ENCODE measurements at places on chromosomes 5 and 9. TPM values are rescaled to one million over a fixed set of nuclear protein-coding genes. Genes with fewer than 3 reads are reported as not detected.

The TRIM14 gene
- 7.8 TPM for polyA plus RNA-seq

The PLPPR1 gene
- polyA plus RNA-seq: not detected

DNA sequence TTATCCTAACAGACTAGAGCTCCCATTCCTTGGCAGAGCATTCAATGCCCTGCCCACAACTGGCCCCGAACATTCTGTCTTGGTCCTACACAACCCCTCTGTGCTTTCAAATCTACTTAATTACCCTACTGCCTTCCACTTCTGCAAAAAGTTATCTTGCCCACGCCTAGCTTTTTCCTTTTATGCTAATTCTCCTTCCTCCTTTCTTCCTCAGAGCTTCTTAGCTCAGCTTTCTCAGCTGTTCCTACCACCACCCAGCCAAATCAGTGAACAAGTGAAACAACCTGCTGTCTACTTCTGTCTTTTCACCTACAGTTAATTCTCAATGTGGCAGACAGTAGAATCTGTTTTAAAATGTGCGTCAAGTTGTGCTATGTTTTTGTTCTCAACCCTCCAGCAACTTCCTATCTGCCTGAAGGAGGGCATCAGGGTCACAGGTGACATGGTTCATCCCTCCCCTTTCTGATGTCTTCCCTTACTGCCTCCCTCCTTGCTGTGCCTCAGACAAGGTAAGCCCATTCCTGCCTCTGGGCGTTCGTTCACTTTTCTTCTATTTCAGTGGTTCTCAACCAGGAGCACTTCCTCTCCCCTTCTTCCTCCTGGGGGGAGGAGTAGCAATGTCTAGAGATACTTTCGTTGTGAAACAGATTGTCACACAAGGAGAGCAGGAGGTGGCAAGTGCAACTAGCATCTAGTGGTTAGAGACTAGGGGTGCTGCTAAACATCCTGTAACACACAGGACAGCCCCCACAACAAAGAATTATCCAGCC is 1.3 kb upstream of the REEP5 start:
- peaks cover 11% of the 10 kb centered on the region for H3K4me1 ChIP-seq
- no peak overlapping the region for H3K27ac ChIP-seq

DNA sequence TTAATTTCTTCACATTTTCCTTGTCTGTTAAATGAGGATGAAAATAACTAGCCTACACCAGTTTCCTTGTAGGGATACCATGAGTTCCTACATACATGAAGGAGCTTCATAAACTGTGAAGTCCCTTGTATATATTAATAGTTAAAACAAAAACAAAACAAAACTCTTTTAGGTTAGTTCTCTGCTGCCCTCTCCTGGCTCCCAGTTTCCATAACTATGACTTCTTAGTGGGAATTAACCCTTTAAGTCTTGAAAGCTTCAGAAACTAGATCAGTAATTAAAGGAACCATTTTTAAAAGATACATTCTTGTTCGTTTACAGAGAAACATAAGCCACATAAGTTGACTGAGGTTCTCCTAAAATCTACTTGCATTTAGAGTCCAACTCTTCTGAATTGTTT is 500.0 kb upstream of the C9orf72 start:
- peak; percentile 72 for DNase-seq
- H3K4me1 ChIP-seq: no peaks in the 10 kb centered on the region
- no peaks in the 10 kb centered on the region for H3K36me3 ChIP-seq
- no peak overlapping the region for H3K4me3 ChIP-seq
- H3K27ac ChIP-seq: no peak overlapping the region

GRCh38 chr5:80319702-80320101 is at the start of gene SPZ1:
Gene SPZ1, plus strand, starts transcription at chr5:80320002. Its CDS starts 214 bp downstream, at chr5:80320216.
- DNase-seq: no peak
- H3K4me3 ChIP-seq: no peak within 1 kb of the TSS
- no peaks in the 10 kb centered on the region for H3K4me1 ChIP-seq
- H3K36me3 ChIP-seq: no peaks in the 10 kb centered on the region

GRCh38 chr9:15509931-15510788 is 610 bp downstream of the PSIP1 start:
- no peaks in the 10 kb centered on the region for H3K27me3 ChIP-seq
- peak overlapping the region; percentile 92 for H3K4me3 ChIP-seq
- peaks cover 13% of the 10 kb centered on the region for H3K36me3 ChIP-seq
- peak; percentile 63 for DNase-seq
- H3K4me1 ChIP-seq: peaks cover 12% of the 10 kb centered on the region

DNA sequence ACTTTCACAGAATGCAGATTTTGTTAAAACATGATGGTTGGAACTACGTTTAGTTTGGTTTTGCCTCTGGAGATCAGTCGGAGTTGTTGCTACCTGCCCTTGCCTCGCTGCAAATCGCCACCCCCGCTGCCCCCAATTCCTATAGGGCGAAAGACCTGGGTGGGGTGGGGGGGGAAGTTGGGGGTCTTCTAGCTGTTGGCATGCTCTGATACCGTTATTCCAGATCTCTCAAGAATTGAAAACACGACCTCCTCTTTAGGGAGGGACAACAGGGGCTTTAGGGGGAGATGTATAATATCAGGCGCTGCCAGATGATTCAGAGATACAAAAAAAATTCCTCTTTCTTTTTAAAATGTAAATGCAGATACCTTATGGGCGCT is 36.4 kb upstream of the NFIB start:
- H3K36me3 ChIP-seq: no peaks in the 10 kb centered on the region
- H3K4me3 ChIP-seq: no peak overlapping the region
- no peak for DNase-seq
- H3K27ac ChIP-seq: no peak overlapping the region

- no peak overlapping the region for H3K27ac ChIP-seq
- no peak overlapping the region for H3K4me3 ChIP-seq
- no peaks in the 10 kb centered on the region for H3K27me3 ChIP-seq
- no peaks in the 10 kb centered on the region for H3K4me1 ChIP-seq
- no peaks in the 10 kb centered on the region for H3K36me3 ChIP-seq
- DNase-seq: no peak
These were observed 391.3 kb downstream of the DIRAS2 start for GRCh38 chr9:90251316-90251715.

GRCh38 chr9:131997779-131998178 is 81.9 kb downstream of the MED27 start:
- no peak for DNase-seq
- no peak overlapping the region for H3K4me3 ChIP-seq
- H3K27ac ChIP-seq: no peak overlapping the region
- peaks cover 10% of the 10 kb centered on the region for H3K4me1 ChIP-seq
- no peaks in the 10 kb centered on the region for H3K36me3 ChIP-seq

Data from GM23248 (cell line).